ENCODE measurements at places on chromosomes 3 and 15.

- DNase-seq = no peak
These were observed 15.2 kb upstream of the MBNL1 start for GRCh38 chr3:152253514-152253913.

DNA sequence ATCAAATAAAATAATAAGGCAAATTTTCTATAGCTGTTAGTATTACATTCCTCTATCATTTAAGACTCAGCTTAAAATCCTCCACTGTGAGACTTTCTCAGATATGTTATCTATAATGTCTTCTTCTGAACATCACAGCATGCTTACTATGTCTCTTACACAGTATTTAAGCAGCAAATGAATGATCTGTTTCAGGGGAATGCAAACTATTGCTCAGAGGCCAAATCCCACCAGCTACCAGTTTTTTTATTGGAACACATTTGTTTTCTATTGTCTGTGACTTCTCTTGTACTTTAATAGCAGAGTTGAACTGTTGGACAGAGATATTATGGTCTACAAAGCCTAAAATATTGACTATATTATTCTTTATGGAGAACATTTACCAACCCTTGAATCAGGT lies 59.6 kb downstream of the C3orf38 start:
- no peak for DNase-seq

DNA sequence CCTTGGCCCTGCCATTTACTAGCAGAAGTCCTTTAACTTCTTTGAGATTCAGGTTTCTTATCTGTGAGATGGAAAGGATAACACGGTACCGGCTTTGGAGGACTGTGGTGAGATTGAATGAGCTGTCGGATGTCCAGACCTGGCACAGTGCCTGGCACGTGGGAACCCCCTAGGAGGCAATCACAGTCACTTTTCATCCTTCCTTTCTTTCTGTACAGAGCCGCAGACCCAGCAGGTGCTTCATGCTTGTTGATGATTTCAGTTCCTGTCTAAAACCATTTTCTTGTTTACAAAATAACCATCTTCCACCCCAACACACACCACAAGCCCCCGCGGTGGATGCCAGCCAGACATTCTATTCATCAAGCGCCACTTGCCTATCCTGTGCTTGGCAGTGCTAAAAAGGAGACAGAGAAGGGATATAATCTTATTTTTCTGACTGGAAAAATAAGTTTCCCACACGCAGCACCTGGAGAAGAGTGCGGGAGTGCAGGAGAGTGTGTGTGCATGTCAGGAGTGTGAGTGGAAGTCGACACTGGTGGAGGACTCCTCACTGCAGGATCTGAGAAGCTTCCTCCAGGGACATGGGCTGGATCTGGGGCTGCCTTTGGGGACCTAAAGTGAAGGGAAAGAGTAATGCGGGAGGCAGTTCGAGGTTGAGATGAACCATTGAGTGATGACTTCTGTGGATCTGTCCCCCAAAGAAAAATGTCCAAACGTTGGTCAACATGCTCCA lies 85.7 kb downstream of the ST6GAL1 start:
- DNase-seq = no peak

DNA sequence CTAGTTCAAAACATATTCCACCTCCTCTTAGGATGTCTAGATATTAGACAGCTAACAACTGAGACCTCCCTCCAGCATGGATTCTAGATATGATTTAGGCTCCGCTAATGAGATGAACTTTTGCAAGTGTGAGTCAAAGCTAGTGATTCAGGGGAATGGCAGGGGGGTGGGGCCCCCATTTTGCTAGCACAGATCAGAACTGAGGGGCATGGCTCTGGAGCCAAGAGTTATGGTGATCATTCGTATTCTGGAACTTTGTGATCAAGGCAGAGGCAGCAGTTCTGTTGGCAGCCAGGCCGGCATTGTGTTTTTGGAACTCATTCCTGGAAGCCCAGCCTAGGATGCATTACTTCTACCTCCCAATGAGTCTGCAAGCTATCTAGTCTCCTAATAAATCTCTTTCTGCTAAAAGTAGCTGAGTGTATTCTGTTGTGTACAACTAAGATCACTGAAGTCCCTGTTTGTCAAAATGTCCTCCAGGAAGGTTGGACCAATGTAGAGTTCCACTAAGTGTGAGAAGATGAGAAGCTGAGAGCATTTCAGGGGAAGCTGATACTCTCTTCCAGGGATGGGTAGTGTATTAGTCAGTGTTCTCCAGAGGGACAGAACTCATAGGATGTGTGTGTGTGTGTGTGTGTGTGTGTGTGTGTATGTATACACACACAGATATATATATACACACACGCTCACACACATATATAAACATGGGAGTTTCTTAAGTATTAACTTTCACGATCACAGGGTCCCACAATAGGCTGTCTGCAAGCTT lies 312.7 kb downstream of the TLE3 start:
- no peak for DNase-seq

- no peak for DNase-seq
These were observed 14.7 kb upstream of the RAB6B start for GRCh38 chr3:133910422-133910821.

DNA sequence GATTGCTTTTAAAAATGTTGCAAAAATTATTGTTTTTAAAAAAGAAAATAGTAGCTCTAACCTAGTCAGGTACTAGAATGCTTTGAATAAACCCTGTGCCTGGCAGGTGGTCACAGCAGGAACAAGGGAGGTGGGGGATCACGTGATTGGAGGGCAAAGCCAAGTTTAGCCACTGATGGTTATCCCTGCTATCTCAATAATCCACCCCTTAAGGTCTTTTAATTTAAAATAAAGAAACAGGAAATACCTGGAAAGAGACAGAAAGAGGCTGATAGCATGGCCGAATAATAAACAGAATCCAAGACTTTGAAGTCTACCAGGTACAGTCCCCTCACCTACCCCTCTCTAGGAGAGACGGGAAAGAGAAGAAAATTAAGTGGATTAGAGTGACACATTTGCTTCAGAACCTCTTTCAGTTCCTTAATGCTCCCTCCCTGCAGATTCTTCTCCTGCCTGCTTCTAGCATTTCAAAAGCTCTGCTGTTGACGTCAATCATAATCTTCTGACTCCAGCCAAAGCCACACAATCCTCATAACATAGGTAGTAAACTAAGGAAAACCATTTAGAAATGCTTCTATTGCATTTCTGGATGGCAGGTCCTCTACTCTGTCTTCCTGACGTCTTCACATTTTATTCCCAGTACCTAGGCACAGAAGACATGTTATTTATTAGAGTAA lies 303.4 kb upstream of the MME start:
- no peak for DNase-seq

DNA sequence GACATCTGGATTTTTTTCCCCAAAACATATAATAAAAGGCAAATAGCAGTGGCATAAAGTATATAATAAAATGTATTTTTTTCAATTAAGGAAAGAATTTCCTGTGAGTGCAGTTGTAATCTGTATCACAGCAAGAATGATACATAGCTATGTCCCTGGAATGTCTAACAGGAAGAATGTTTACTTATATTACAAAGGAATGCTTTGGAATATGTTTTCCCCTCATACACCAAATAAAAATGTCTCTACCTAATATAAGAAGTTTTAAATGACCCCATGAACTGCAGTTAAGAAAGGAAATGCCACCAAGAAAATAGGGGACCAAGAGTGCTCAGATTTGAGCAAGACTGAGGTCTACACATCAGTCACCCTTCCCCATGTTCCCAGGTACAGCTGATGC lies 38.0 kb upstream of the ATP11B start:
- DNase-seq = no peak

DNA sequence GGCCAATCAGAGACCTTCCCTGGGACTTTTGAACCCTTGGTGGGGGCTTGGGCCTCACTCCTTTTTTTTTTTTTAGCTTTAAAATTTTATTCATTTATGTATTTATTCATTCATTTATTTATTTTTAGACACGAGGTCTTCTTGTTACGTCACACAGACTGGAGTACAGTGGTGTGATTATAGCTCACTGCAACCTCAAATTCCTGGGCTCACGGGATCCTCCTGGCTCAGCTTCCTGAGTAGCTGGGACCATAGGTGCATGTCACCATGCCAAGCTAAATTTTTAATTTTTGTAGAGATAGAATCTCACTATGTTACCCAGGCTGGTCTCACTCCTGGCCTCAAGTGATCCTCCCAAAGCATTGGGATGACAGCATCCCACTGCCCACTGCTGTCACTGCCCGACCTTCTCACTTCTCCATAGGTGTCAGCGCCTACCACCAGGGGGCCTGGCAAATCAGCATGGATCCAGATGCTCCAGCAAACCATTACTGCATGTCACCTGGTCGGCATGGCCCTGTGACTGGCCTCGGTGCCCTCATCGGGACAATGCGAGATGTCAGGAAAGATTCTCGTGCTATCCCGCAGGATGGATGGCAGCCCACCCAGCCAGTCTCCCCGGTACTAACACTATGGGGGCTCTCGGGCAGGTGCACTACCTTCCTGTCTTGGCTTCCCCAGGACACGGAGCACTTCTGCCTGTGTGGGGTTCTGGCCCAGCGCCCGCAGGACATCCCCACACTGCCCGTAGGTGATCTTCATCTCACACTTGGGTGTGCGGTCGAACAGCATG lies 3.0 kb downstream of the MYL3 start:
- no peak for DNase-seq

- DNase-seq = no peak
These were observed 31.3 kb downstream of the GPR176 start for GRCh38 chr15:39888809-39889208.
